ENCODE measurements at places on chromosomes 13 and 19.

DNA sequence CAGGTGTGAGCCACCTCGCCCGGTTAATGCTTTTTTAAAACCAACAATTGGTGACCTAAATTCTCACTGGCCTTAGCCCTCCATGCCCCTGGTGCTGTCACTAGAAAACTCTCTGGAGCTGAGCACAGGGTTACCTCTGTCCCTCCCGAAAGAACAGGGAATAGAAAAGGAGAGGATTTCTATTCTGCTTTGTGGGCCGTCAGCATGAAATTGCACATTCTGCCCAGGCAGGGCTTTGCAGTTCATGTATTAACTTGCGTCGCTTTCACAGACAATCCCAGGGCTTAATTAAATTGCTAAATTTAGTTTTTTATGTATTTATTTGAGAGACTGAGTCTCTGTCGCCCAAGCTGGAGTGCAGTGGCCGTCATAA, 583 bp upstream of the ZNF480 start:
- DNase-seq, result no peak

DNA sequence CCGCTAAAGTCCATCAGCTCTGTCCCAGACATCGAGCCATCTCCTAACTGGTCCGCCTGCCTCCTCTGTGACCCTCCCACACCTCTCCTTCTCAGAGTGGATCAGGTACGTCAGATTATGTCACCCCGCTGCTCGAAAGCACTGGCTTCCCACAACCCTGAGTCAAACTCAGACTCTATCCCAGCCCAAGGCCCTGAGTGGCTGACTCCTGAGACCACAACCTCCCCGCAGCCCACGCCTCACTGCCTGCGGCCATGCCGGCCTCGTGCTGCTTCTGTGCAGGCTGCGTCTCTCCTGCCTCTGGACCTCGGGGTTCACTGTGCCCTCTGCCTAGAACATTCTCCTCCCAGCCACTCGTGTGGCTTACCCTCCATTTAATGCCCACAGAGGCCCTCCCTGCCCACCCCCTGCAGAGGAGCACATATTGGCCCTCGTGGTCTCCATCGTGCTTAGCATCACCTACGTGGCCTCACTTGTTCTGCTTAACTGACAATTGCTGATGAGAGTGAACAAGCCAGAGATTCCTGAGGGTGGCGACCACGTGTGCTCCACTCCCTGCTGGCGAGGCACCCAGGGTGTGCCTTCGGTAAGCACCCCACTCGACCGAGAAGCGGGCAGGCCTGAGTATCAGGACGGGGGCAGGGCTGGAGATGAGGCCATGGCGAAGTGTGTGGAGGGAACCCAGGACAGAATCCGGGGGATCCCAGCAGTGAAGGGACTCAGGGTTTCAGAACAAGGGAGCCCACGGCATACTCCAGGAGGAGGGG, 13.5 kb upstream of the FKRP start:
- DNase-seq, result no peak

GRCh38 chr19:55383279-55384130, 587 bp downstream of the TMEM238 start:
- DNase-seq, result no peak

GRCh38 chr13:100130092-100130491, 41.2 kb downstream of the PCCA start:
- DNase-seq, result no peak

DNA sequence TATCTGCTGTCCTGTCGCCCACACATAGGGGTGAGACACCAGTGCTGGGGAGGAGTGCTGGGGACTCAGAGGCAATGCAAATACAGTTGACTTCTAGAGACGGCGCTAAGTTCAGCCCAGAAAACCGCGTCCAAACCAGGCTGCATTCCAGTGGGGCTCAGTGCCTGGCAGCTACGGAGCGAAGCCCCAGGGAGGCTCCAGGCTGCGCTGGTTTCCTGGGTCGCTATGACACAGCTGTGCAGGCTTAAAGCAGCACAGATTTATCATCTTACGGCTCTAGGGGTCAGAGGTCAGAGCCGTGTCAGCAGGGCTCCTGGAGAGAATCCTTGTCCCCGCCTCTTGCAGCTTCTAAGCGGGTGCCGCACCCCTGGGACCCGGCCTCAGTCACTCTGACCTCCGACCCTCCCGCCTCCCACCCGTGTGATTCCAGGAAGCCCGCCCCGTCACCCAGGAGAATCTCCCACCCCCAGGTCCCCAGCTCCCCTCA, 61.6 kb downstream of the ANKRD10 start:
- no peak for DNase-seq

- no peak for DNase-seq
Observed at GRCh38 chr13:52862358-52863206, 14.1 kb upstream of the PCDH8 start.

- no peak for DNase-seq
Observed at GRCh38 chr13:113393226-113393562, 29.3 kb upstream of the GRTP1 start.

DNA sequence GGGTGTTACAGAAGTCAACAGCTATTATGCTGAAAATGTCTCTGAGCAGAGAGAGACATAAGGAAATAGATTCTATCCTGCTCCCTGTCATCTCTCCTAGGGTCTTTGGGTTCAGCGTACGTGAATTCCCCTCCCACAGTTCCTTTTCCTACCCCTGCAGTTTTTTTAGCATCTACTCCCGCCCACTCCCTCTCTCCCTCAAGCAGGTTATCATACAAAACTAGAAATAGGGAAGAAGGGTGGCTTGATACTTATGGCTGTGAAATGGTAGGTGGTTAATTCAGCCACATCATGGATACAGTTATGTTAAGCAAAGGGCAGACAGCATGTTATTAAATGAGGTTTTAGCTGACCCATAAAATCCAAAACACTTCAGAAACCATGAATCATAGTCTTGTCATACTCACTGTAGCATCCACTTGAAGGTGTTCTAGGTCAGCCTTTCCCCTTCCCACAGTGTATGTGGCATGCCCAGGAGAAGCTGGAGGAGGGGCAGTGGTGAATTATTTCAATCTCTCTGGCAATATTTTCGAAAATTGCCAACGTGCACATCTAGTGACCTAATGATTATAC, 236.8 kb upstream of the SERP2 start:
- DNase-seq, result no peak

DNA sequence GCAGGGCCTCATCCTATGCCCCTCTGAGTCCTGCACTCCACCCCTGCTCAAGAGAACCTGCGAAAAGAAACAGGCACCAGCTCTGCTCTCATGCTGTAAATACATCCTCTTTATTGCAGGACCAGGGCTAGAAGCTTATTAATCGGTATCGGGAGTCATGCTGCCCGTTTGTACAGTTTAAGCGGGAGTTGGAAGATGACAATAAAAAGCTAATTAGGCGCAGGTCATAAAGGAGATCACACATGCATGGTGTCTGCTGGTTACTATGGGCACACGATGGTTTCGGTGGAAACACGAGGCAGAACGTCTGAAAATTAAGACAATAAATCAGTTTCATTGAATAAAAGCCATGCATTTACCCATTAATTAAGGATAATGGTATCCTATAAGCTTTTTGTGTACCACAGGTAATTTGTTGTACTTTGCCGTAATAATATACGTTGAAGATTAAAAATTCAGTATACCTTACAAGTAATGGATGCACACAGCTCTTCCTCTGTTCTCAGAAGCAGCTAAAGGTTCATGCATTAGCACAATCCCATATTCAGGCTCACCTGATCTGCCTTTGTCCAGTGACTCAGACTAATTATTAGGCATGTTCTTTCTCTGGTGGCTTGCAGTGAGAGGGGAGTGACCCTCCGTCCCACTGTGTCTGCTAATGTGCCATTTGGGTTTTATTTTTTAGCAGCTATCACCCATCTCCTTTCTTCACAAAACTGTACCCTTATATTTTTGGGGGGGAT, 406.0 kb downstream of the TSHZ3 start:
- no peak for DNase-seq

DNA sequence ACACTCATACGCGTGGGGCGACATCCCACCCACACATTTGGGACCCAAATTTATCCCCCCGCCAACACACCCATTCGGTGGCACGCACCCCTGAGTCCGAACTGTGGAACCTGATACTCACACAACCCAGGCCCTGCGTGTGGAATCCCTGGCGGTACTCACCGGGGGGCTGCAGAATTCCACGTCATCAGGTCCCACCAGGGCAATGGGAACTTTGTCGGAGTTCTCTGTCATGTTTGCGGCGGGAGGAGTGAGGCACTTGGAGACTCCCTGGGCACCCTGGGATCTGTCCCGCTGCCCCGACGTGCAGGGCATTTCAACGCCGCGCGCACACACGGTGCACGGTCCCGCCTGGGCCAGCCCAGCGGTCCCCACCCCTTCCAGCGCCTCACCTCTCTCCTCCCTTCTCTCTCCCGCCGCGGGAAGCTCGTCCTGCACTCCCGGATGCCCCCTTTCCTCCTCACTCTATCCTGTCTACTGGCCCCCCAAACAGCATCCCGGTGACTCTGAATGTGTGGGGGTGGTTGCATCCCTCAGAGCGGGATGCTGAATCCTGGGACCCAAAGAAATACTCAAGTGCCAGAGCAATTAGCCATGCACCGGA, at the start of gene CNMD:
Gene CNMD, minus strand, starts transcription at position 353 of the 604 bp plus-strand sequence. Its CDS starts 119 bp downstream, at position 234.
- DNase-seq, result no peak

DNA sequence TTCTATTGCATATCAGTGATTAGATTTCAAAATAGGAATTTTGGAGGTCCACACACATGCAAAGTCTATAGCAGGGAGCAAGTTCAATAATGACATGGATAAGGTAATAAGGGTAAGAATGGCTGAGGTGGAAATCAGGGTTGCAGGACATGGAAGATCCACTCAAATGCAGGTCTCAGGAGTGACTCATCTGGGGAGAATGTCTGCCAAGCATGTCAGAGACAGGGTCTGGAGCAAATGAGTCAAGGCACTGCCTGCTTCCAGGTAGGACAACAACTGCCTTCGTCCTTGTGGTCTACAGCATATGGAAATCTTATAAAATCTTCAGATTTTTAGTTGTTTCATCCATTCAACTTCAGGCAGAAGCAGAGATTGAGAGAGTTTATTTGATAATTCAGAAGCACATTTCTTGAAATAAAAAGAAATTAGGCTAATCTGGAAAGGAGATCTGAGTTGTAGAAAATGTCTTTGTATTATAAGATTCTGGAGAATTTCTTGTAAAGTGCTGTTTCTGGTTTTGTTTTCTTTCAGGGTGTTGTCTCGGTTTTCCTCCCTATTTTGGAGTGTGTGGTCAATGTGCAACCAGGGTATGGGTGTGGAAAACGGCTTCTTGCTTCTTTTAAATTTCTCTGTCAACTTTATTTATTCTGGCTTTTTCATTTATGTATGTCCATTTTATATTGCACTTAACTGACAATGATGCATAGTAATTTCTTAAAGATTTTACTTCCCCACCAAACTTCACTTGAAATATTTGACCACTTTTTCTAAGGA, 748.8 kb downstream of the LIG4 start:
- no peak for DNase-seq

- no peak for DNase-seq
Observed at GRCh38 chr19:30596813-30597399, 224.7 kb downstream of the ZNF536 start.

- DNase-seq, result no peak
Observed at GRCh38 chr19:41249707-41250423, 14.3 kb upstream of the HNRNPUL1 start.

- DNase-seq, result no peak
Observed at GRCh38 chr13:32041429-32041828, 9.9 kb downstream of the FRY start.

DNA sequence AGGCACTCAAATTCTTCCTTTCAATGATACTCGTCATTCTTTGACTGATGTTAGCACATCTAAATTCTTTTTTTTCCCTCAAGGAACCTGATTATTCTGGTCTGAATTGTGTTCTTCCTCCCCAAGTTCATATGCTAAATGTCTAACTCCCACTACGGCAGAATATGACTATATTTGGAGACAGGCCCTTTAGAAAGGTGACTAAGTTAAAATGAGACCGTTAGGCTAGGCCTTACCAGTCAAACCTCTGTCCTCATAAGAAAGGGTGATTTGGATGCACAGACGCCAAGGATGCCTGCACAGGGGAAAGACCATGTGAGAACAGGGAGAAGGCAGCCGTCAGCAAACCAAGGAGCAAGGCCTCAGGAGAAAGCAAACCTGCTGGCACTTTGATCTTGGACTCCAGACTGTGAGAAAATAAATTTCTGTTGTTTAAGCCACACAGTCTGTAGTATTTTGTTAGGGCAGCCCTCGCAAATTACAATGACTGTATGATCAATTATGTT, 13.1 kb upstream of the FOXO1 start:
- DNase-seq, result no peak

GRCh38 chr19:45876411-45877197, 9.3 kb downstream of the IRF2BP1 start:
- no peak for DNase-seq

- DNase-seq, result peak; percentile 58
Observed at GRCh38 chr19:50679177-50680125, 30.2 kb downstream of the C19orf81 start.

GRCh38 chr13:59776924-59777690, 386.6 kb downstream of the DIAPH3 start:
- peak; percentile 67 for DNase-seq

DNA sequence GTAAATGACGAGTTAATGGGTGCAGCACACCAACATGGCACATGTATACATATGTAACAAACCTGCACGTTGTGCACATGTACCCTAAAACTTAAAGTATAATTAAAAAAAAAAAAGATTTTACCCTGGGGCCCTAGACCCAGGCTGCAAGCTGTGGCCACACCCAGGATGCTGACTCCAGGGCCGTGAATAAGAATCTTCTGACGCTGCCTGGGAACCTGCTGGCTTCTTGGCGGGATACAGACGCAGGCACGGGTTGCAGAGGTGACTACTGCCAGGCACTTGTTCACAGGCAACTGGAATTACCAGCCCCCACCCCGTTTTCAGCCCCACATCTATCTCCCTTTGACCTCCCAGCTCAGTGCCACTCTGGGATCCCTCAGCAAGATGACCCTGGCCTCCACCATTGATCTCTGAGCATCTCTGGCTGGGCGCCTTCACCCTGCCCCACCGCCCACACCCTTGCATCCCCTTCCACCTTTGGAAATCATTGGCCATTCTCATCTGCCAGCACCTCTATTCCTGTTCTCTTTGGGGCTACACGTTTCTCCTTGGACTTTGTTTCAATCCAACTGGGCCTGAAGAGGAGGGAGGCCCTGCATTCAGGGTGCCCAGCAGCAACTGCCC, 21.1 kb upstream of the CFAP97D2 start:
- DNase-seq, result no peak

GRCh38 chr13:76643596-76643995, 242.6 kb downstream of the KCTD12 start:
- DNase-seq, result no peak

DNA sequence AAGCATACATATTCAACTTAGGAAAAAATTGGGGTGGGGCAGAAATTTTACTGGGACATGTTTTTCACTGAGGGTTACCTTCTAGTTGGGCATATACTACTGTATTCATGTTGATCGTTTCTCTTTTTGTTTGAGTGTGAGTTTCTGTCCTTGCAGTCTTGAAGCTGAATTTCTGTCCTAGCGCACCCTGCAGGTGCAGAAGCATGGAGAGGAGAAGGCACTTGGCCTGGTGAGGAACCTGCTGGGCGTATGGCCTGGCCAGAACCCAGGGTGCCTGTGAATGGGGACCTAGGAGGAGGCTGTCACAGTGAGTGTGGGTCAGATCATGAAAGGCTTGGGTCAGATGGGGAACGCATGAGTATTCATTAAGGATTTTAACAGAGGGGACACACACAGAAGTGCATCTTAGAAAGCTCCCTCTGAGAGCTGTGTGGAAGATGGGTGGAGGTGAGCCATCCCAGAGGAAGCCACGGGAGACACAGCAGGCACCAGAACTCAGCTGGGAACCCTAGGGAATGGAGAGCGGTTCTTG, 36.8 kb downstream of the SERP2 start:
- no peak for DNase-seq

GRCh38 chr13:31774186-31774750, 34.9 kb downstream of the RXFP2 start:
- no peak for DNase-seq

Data from HS-5 (cell line).